ENCODE measurements at places on chromosomes 2 and 18. TPM values are rescaled to one million over a fixed set of nuclear protein-coding genes. Genes with fewer than 3 reads are reported as not detected.

The ALPG gene
- not detected for total RNA-seq

The GPR39 gene
- total RNA-seq: 8.1 TPM

The OSBPL1A gene
- total RNA-seq: 13.5 TPM

The HYCC2 gene
- total RNA-seq: 4.5 TPM

DNA sequence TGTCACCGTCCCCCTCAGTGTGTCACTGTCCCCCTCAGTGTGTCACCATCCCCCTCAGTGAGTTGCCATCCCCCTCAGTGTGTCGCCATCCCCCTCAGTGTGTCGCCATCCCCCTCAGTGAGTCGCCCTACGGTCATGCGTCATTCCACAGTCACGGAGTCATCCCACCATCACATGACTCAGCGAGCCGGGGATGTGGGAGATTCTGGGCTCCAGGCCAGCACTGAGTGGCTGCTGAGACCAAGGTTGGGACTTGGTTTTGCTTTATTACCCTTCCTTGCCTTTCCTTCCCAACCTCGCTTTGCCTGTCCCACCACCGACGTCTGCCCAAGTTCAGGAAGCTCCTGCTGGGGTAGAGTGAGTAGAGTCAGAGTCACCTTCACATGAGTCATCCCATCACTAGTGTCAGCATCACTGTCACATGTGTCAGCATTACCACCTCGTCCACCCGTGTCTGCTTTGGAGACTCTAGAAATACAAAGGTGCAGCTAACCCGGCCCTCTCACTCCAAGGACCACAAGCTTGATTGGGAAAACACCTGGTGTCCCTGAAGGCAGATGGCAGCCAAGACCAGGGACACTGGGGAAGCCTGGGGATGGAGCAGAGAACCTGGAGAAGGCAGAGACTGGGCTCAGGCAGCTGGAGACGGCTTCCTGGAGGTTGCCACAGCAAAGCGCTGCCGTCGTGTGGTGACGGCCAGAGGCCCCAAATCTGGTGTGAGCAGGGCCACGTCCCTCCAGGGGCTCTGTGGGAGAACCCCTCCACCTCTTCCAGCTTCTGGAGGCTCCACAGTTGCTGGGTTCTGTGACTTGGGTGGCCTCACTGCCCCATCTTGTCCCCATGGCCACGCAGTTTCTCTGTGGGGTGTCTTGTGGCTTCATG lies 485.2 kb upstream of the SALL3 start:
- DNase-seq: peak; percentile 81

GRCh38 chr2:227884511-227884947 lies 13.1 kb downstream of the DAW1 start:
- DNase-seq: peak; percentile 76

- DNase-seq: no peak
These were observed 40.2 kb downstream of the ATOH8 start for GRCh38 chr2:85794038-85794441.

Data from Daoy (cell line).